ENCODE measurements at places on chromosomes 2 and 18.

DNA sequence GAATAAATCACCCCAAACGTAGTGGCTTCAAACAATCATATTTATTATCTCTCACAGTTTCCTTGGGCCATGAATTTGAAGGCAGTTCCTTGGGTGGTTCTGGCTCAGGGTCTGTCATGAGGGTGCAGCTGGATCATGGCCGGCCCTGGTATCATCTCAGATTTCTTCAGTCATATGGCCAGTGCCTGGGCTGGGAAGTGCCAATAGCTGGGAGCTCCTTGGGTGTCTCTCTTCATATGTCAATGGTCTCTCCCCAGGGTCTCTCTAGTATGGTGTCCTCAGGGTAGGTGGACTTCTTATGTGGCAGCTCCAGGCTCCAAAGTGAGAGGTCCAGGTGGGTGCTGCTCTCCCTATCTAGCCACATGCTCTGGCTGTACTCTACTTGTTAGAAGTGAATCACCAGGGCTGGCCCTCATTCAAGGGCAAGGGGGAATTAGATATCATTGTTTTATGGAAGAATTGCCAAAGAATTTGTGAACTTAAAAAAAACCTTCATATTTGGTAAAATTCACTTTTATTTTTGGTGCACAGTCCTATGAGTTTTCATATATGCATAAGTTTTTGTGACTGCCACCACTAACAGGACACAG is 15.4 kb downstream of the FHOD3 start:
- DNase-seq, result no peak

GRCh38 chr2:67393237-67393636 is 3.9 kb upstream of the ETAA1 start:
- DNase-seq, result no peak

DNA sequence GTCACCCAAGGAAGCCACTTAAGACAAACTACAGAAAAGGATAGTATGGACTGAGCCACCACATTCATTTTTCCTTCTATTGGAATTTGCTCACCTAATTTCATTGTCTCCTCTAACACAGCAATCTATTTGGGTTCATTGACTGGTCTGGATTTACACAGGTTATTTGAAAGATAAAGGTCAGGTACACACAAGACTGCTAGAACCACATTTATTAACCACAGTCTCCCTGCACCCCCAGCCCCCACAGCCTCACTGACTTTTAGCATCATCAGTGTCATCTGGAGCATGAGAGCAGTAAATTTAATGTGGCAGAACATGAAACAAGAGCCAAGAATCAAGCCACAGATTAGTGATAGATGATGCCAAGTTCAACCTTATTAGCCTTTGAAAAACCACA is 226.9 kb upstream of the GYPC start:
- no peak for DNase-seq

DNA sequence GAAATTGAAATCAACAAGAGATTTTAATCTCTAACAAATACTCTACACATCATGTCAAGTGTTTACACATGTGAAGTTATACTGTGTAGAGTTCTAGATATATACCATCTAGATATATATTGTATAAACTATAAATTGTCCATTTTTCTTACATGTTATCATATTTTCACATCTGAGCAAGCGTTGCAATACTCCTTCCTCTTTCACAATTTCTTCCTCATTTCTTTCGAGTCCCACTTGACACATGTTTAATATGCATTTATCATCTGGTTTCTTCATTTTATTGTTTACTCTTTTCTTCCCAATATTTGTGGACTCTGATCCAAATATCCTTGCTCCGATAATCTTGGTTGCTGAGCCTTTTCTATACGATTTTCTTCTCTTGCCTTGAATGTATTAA is 50.2 kb downstream of the UNC80 start:
- DNase-seq, result no peak

- no peak for DNase-seq
Observed at GRCh38 chr2:11820650-11821049, 74.2 kb downstream of the LPIN1 start.

- no peak for DNase-seq
Observed at GRCh38 chr2:151959238-151959637, 131.0 kb upstream of the ARL5A start.

DNA sequence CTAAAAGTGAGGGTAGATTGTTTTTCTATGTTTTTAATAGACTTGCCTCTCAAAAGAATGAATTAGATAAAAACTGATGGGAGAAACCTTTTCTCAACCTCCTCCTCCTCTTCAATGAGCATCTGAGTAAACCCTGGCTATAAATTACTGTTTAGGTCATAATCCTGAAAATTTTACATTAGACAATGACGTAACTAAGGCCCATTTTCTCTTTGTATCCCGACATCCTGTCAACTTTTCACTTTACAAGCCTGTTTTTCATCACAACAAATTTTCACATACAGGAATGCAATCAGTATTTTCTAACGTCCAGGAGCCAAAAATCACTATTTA is 1.3 kb downstream of the SPIRE1 start:
- no peak for DNase-seq

GRCh38 chr2:164186591-164186990 is 434.7 kb downstream of the GRB14 start:
- no peak for DNase-seq

- DNase-seq, result no peak
Observed at GRCh38 chr2:70718241-70718640, 49.8 kb downstream of the ADD2 start.

DNA sequence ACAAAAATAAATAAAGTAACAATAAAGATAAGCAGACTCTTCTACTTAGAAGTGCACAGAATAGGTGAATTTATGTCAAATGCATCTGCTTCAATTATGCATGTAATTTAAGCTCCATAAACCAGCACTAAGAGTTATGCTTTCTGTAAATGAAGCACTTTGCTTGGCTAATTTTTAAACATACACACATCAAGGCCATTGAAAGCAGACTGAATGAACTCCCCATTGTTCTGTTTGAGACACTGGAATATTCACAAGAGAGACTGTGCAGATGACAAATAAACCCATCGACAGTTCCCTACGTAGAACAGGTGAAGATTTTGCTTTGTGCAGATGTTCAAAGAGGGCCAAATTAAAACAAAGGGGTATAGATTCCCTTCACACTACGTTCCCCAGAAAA is 133.4 kb downstream of the PID1 start:
- no peak for DNase-seq

DNA sequence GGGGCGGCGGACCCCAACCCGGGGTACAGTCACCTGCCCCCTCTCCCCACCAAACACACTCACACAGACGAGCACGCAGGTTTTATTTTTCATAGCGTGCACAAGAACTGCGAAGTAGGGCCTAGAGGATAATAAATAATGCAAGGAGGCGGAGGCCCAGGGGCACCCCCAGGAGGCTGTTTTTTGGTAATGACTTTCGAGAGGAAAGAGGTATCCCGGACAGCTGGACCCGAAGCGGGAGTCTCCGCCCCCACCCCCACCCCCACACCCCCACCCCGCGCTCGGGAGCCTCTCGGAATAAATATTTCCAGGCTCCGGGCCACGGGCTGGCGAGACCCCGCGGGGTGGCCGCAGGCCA is 3.4 kb downstream of the CYP26B1 start:
- no peak for DNase-seq

DNA sequence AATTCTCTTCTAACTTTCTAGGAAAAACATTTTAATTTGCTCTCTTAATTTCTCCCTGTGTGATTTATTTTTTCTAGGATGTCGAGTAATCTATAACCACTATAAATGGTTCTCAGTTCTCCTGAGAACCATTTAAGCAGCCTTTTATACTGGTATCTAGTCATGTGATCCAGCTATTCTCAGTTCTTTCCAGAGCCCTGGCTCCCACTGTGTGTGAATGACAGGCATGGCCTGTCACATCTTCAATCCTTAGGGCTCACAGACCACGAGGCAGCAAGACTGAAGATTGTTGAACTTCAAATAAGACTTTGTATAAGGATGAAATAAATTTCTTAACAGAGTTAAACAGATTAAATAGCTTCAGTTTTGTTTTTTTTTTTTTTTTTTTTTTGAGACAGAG is 219.4 kb downstream of the HNMT start:
- no peak for DNase-seq

- no peak for DNase-seq
Observed at GRCh38 chr2:129673847-129674711, 305.4 kb upstream of the RAB6C start.

DNA sequence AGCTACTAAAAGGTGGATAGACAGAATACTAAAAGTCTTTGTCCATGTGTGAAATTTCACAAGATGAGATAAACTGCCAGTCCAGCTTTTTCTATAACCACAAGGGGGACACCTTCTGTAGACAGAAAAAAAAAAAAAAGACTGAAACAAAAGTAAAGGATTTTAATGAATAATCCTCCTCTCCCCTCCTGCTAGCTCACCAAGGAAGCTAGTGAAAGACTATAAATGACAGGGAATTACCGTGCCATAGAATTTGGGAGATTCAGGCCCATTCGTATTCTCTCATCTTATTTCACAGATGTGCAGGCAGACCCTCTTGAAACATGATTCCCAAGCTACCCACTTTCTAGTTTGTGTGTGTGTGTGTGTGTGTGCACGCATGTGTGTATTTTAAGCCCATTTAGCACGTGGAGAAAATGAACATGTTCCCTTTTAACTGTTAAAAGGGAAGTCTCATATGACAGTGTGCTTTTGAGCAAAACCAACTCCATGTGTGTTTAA is 36.3 kb upstream of the SLC8A1 start:
- DNase-seq, result no peak

- no peak for DNase-seq
Observed at GRCh38 chr2:85699325-85699724, 5.2 kb downstream of the GNLY start.

DNA sequence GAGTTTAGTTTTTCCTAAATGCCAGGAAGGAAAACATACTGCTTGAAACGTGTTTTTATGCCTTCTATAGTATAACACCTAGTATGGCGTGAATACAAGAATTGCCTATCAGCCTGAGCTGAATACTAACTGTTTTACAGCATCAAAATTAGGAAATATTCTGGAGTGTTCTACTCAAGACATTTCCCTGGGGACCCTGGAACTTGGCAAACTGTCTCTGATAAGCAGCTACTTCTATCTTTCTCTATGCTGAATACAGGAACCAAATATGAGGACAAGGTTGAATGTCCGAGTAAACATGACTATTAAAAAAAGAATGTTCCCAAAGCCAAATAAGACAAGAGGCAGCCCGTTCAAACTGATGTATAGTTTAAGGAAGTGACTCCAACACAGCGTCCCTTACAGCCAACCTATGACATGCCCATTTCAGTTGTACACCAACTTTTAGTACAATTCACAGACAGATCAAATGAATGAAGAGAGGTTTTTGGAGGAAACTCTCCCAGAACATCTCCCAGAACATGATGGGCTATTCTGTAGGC is 951.3 kb upstream of the ACVR2A start:
- no peak for DNase-seq

DNA sequence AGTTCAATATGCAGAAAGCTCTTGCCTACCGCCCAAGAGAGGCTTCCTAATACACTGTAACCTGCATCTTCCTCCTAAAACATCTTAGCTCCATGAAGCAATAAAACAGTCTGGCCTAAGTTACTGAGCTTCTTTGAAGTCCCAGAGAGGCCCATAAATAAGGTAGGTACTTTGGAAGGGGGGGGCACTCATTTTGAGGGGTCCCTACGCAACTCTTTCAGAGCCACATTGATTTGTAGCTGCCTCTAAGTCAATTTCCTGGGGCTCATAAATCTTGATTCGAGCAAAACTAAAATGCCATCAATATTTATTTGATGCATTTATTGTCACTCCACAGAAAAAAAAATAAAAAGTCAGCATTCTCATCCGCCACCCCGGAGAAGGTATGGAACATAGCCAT is 60.4 kb upstream of the SIX2 start:
- no peak for DNase-seq

- no peak for DNase-seq
Observed at GRCh38 chr18:62452280-62452831, 70.5 kb upstream of the ZCCHC2 start.

GRCh38 chr2:73107211-73107926 is 5.4 kb downstream of the RAB11FIP5 start:
- DNase-seq, result no peak

GRCh38 chr2:128797937-128798336 is 479.3 kb upstream of the HS6ST1 start:
- no peak for DNase-seq
